ENCODE measurements at places on chromosomes 7 and 10.

- DNase-seq = no peak
Observed at GRCh38 chr10:122468926-122469781, 7.8 kb downstream of the HTRA1 start.

DNA sequence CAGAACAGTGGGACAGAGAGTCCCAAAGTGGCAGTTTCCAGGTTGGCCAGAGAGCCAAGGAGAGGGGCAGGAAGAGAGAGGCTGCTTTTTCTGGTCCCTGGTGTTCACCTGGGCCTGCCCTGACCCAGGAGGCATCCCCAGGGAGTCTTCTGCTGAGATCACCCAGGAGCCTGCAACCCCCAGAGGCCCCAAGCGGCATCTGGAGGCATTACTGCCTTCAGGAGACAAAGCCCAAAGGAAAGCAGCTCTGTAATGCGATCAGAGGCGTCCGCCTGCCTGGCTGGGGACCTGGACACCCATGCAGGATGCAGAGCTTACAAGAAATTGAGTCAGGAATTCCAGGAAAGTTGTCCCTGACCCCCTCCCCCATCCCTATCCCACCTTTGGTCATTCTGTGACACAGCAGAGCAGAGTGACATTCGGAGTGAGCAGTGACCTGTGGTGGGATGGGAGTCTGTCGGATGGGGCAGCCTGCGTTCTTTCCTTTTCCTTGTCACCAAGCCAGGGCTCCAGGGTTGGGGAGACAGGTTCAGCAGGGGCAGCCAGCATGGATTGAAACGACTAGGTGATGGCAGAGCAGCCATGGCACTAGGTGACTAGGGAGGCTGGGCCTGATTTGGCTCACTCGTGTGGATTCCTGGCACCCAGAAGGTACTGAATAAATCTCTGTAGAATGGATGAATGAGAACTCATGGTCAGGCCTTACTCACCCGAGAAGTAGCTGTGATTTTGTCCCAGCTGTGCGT lies 10.4 kb downstream of the UNC5B start:
- no peak for DNase-seq

- DNase-seq = no peak
Observed at GRCh38 chr7:47610506-47611044, 28.7 kb upstream of the TNS3 start.

DNA sequence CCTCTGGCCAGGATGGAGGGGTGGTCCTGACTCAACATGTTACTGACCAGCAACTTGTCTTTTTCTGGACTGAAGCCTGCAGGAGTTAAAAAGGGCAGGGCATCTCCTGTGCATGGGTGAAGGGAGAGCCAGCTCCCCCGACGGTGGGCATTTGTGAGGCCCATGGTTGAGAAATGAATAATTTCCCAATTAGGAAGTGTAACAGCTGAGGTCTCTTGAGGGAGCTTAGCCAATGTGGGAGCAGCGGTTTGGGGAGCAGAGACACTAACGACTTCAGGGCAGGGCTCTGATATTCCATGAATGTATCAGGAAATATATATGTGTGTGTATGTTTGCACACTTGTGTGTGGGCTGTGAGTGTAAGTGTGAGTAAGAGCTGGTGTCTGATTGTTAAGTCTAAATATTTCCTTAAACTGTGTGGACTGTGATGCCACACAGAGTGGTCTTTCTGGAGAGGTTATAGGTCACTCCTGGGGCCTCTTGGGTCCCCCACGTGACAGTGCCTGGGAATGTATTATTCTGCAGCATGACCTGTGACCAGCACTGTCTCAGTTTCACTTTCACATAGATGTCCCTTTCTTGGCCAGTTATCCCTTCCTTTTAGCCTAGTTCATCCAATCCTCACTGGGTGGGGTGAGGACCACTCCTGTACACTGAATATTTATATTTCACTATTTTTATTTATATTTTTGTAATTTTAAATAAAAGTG lies 6.0 kb downstream of the PLAU start:
- no peak for DNase-seq
